Activated naive CD8-positive, alpha-beta T cell treated with anti-CD3 and anti-CD28 coated beads for 36 hours (primary cell): ENCODE measurements at places on chromosomes 3 and 15.

- DNase-seq: no peak
Observed at GRCh38 chr3:182045736-182046135, 334.0 kb downstream of the SOX2 start.

GRCh38 chr15:61299075-61299763 lies 70.1 kb upstream of the RORA start:
- no peak for DNase-seq

- no peak for DNase-seq
Observed at GRCh38 chr15:33298631-33299030, 12.1 kb upstream of the RYR3 start.

GRCh38 chr15:90132437-90132836 lies 30.2 kb upstream of the IDH2 start:
- no peak for DNase-seq

GRCh38 chr15:93088981-93089726 lies at the start of gene RGMA:
Gene RGMA, minus strand, starts transcription at chr15:93089211. Its CDS starts 279 bp downstream, at chr15:93088932.
- DNase-seq: no peak

DNA sequence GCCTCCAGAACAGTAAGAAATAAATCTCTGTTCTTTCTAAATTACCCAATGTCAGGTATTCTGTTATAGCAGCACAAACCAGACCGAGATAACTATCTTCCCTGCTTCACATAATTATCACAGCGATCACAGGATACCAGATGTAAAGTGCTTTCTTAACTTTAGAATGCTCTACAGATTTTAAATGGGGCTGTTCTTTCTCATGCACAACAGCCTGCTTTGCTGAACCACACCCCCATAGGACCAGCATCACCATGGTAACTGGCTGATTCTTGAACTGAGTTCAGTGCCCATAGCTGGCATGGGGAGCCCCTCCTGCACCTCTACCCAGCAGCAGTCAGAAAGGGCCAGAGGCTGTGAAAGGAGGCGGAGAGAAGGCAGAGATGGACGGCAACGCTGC lies 7.8 kb downstream of the CD80 start:
- no peak for DNase-seq

DNA sequence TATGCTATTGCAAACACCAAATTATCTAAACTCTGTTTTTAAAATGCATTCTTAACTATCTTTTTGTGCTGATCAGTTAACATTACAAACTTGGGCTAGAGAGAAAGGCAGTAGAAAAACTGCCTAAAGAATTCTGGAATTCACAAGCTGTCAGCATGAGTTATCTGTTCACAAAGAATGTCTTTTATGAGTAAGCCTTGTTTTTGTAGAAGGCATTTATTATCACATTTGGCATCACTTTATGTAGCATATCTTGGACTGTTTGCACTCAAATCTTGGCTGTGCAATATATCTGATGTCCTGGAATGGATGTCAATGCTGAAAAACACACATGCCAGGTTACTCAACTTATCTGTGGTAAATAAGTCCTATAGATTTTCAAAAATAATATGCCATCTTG lies 15.5 kb upstream of the BCHE start:
- no peak for DNase-seq

DNA sequence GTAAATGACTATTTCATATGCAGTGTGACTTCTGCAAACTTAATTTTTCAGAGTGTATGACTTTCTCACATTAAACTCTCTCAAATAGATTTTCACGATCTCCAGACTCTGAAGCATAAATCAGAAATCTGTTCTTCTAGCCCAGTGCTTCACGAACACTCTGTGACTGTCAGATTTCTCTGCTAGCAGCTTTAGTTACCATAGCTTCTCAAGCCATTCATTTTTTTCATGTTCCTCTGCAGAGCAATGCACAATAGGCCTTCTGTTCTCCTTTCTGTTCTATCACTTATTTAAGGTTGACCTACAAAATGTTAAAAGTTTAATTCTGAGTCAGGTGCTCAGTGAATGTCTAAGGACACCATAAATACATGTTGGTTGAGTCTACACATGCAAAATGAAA lies 1102.2 kb downstream of the TUSC7 start:
- no peak for DNase-seq

GRCh38 chr15:74835312-74835823 lies 7.6 kb downstream of the ULK3 start:
- peak; percentile 40 for DNase-seq

DNA sequence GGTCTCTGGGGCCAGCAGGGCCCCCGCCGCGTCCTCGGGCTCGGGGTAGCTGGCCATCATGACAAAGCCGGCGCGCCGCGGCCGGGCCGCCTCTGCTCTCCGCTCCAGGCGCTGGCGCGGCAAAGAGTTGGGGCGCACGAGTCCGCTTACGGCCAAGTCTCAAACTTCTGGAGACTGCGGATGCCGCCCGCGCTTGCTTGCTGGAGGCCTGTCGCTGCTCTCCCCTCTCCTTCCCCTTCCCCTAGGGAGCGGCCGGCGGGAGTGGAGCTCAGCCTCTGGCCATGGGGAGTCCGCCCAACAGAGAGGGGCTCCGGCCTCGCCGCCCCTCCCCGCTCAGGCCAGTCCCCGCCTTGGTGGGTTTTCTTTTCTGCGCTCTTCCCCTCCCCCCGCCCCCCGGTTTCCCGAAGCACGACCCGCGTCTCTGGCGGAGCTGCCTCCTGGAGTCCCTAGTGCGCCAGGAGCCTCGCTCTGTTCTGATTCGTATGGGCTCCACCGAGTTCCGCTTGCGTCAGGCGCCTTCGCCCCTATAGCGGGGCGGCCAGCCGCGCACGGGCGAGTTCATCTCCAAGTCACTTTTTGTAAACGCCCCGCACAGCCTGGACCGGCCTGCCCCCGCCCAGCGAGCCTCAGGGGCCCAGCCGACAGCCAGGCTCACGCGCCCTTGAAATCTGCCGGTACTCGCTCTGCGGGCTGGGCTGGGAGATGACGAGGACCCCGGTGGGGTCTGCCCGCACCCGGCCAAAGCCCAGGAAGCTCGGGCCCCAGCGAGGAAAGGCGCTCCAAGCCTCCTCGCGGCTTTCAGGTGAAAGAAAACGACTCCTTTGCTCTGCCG lies at the start of the genes FOXL2 and FOXL2NB:
Gene FOXL2, minus strand, starts transcription at position 475 of the 832 bp plus-strand sequence. Its CDS starts 415 bp downstream, at position 60.
Gene FOXL2NB, plus strand, starts transcription at position 555 of the 832 bp plus-strand sequence. Its CDS starts 148 bp downstream, at position 703.
- DNase-seq: peak; percentile 37

GRCh38 chr15:66698318-66698961 lies 3.6 kb upstream of the SMAD6 start:
- peak; percentile 14 for DNase-seq

DNA sequence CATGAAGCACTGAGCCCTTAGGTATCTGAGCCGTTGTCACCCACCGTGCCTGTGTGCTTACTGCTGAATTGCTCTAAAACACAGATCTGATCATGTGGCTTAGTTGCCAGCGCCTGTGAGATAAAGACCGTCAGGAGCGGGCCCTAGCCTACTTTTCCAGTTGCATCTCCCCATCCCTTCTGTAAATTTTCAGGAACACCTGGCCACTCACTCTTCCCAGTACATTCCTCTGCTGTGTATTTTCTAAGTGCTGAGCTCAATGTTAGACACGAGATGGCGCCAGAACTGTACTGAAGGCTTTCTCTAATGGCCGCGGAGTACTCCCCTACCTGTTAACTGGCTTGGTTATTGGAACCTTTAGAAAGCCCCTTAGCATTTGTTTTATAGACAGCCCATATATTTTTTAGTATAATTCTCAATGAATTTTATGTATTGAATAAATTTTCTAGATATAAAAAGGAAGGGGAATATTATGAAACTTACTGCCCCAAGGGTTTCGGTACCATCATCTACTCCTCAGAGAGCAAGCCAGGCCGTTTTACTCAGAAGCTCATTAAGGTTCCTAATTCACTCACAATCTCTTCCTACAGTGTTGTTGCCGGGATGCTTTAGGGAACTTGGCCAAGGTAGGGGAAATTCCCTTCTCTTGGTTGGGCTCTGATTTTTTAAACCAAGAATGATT lies 16.7 kb upstream of the WNT7A start:
- peak; percentile 34 for DNase-seq

DNA sequence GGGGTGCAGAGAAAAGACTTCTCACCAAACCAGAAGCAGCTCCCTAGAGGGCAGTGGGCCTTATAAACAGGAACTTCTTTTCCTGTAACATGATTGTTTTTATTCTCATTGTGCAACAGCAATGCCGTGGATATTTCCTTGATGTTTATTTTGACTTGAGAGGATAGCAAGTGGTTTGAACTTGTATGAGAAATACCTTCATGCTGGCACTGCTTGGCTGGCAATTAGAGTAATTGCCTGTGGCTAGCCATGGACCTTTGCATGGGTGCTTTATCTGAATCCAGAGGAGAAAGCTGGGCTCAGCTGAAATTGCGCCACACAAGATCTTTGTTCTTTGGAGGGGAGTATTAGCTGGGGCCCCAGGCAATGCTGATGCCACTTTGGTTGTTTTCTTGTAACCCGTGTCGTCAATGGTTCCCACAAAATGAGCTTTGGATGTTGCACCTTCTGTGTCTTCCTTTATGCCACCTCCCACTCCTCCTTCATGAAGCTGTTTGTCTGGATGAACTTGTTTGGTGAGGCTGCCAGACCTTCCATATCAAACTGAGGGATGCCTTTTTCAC lies 37.9 kb downstream of the CMTM8 start:
- DNase-seq: no peak

DNA sequence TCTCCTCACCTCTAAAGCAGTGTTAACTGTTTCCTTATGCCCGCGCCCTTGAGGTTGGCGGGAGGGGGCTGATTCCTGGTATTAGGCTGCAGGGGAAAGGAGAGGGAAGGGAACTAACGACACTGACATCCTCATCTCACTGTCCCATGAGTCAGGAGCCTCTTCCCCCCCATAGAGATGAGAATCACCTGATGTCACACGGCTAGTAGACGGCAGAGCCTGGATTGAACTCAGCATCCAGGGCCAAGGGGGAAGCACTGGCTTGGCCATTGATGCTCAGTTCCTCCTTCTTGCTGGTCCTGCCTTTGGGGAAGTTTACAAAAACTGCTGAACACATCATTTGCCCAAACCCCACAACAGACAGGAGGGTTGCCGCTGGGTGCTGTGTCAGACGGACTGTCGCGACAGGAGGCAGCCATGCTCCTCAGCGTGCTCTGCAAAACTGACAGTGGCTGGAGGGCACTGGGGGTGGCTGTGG lies 38.5 kb downstream of the IDH2 start:
- no peak for DNase-seq

GRCh38 chr15:66834881-66835878 lies 133.1 kb downstream of the SMAD6 start:
- no peak for DNase-seq

GRCh38 chr3:23806534-23807423 lies 1.0 kb downstream of the UBE2E1 start:
- DNase-seq: peak; percentile 18

- DNase-seq: no peak
Observed at GRCh38 chr15:25181293-25182097, 226.7 kb downstream of the SNRPN start.

GRCh38 chr15:78242128-78242527 lies 7.8 kb upstream of the ACSBG1 start:
- no peak for DNase-seq
